ENCODE measurements at places on chromosomes 7 and 10.
A peak's percentile ranks its signal among the peaks of the same experiment; 100 is the strongest.

GRCh38 chr7:83005410-83005809, 157.3 kb downstream of the PCLO start:
- no peak for DNase-seq

DNA sequence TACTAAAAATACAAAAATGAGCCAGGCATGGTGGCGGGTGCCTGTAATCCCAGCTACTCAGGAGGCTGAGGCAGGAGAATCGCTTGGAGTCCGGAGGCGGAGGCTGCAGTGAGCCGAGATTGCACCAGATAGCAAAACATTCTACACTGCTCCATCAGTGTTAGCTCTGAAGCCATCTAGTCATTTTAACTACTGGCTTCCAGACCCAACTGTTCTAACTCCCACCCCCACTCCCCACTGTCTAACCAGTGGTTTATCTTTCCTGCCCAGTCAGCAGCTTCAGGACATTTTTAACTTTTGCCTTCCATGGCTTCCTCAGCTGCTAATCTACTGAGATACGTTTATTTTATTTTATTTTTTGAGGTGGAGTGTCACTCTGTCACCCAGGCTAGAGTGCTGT, 6.2 kb upstream of the FRAT1 start:
- DNase-seq: no peak

GRCh38 chr10:77834943-77835668, 91.4 kb downstream of the DLG5 start:
- DNase-seq: no peak

DNA sequence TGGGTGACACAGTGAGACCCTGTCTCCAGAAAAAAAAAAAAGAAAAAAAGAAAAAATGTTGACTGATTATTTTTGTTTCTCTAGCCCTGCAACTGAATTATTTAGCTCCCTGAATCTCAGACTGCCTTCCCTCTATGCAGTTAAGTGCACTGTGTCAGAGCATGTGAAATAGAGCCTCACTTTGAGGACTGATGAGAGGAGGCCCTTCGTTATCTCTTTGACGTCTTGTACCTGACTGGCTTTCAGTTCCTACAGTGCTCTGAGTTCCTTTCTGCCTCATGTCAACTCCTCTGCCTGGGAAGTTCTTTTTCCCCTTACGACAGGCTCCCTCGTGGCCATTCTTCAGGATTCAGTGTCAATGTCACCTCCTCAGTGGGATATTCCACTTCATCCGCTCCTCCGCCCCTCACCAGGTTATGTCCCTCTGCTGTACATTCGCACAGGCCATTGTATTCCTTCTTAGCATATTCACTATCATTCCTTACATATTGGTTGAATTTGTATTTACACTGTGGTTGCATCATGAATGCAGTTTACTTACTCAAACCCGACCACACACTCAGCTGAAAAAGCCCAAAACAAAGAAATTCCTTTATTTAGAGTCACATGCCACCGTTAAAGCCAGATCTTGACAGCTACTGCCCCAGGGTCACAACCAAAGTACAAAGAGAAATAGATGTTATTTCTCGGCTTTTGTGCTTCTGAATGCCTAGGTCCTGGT, 18.1 kb upstream of the CAMK2G start:
- DNase-seq: peak; percentile 80

DNA sequence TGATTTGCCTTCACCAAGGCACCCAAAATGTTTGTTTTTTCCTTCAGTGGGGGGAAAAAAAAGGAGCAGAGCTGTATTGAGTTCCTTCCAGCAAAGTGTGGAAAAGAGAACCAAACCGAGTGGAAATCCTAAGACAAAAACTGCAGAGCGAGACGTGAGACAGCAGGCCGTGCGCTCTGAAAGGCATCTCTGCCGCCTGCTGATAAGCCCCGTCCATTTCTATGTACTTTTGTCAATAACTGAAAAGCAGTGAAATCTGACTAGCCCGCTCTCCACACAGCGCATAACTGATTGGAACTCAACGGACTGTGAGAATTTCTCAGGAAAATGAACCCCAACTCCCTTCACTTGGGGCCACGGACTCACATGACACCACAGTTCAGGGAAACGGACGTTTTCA, 83.2 kb downstream of the COBL start:
- DNase-seq: no peak

DNA sequence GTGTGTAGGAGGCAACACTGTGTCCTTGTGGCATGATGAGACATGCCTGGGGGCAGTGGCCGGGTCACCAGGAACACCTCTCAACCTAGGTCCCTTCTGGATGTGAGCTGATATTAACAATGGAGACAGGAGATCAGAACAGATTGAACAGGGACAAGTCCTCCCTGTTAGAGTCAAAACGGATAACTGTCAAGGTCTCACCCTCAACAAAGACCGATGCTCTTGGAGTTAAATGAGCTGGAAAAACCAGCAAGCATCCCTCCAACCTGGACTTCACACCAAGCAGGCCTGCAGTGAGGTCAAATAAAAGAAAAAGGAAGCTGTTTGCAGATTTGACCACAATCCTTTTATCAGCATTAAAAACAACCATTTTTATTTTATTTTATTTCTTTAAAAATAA, 49.0 kb downstream of the SLIT1 start:
- no peak for DNase-seq
